Activated CD4-positive, alpha-beta T cell treated with anti-CD3 and anti-CD28 coated beads, Interleukin-2, amount 50 U/mL, for 48 hours (primary cell): ENCODE measurements at places on chromosomes 11 and 22.
A peak's percentile ranks its signal among the peaks of the same experiment; 100 is the strongest.

GRCh38 chr11:33718440-33718839 lies 17.8 kb downstream of the CD59 start:
- DNase-seq, result no peak

DNA sequence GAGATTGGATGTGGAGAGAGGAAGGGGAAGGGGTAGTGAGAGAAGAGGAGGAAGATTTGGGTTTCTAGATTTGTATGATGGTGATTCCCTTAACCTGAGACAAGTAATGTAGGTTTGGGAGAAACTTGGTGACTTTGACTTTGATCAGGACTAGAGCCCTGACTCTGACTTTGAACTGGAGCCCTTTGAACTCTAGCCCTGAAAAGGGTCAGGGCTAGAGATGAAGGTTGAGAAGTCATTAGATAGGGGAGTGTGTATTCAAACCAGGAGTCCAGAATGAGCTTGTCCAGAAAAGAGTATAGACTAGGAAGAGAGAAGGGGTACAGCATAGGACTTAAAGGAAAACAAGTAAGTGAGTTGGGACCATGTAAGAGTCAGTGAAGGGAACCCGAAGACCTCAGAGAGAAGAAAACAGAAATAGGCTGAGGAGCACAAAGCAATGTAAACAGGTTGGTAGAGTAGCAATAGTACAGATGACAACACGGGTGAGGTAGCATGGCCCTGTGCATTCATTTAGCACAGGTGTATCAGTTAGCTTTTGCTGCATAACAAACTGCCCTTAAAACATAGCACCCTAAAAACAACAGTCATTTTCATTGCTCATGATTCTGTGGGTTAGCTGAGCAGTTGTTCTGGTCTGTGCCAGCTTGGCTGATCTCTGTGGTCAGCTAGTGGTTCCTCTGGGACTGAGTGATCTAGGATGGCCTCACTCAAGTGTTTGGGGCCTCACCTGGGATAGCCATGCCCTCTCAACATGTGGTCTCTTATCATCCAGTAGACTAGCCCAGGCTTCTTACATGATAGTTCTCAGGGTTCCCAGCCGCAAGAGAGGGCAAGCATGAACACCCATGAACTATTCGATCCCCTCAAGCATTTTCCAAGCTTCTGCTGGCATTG lies 43.1 kb downstream of the C22orf31 start:
- no peak for DNase-seq

- DNase-seq, result no peak
These were observed 135.4 kb downstream of the METTL15 start for GRCh38 chr11:28243581-28243980.

- DNase-seq, result peak; percentile 27
These were observed 16.1 kb downstream of the CPT1A start for GRCh38 chr11:68825571-68825970.

GRCh38 chr11:702462-703461 lies 3.3 kb upstream of the EPS8L2 start:
- no peak for DNase-seq
